ENCODE measurements at places on chromosomes 2 and 18. TPM values are rescaled to one million over a fixed set of nuclear protein-coding genes. Genes with fewer than 3 reads are reported as not detected.

PTH2R gene
- total RNA-seq, result not detected

PSTPIP2 gene
- total RNA-seq, result not detected

FRZB gene
- not detected for total RNA-seq

TNFAIP6 gene
- total RNA-seq, result not detected

FARSB gene
- total RNA-seq, result 17.9 TPM

GRCh38 chr2:57674743-57675142 is 371.9 kb upstream of the VRK2 start:
- H3K27me3 ChIP-seq, result no peaks in the 10 kb centered on the region
- no peak for DNase-seq
- H3K4me1 ChIP-seq, result no peaks in the 10 kb centered on the region
- no peaks in the 10 kb centered on the region for H3K36me3 ChIP-seq
- no peak overlapping the region for H3K27ac ChIP-seq

GRCh38 chr2:233358947-233359346 is 4.7 kb downstream of the DGKD start:
- H3K36me3 ChIP-seq, result no peaks in the 10 kb centered on the region
- no peak for DNase-seq
- no peak overlapping the region for H3K4me3 ChIP-seq
- 0 out of 2 replicates have a peak, but pooled peaks cover 3% of the 10 kb centered on the region for H3K27me3 ChIP-seq
- peaks cover 29% of the 10 kb centered on the region for H3K4me1 ChIP-seq

DNA sequence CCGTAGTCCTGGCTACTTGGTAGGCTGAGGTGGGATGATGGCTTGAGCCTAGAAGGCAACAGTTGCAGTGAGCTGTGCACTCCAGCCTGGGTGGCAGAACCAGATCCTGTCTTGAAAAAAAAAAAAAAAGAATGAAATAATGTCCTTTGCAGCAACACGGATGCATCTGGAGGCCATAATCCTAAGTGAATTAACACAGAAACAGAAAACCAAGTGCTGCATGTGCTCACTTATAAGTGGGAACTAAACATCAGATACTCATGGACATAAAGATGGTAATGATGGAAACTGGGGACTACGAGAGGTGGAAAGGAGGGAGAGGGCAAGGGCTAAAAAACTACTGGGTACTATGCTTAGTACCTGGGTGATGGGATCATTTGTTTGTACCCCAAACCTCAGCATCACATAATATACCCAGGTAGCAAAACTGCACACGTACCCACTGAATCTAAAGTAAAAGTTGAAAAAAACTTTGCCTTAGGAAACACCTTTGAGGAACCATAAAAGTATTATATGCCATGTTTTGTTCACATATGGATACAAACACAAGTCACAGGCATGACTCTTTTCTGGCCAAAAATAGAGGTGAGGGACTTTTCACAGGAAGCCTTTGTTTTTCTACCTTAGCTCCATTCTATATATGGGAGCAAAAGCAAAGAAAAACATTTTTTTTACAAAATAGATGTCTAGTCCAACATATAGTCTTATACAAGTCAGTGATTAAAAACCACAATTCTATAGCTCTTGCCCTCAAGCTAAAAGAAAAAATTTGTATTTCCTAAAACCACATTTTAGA is 36.6 kb downstream of the GPR155 start:
- no peaks in the 10 kb centered on the region for H3K27me3 ChIP-seq
- H3K4me1 ChIP-seq, result no peaks in the 10 kb centered on the region
- H3K4me3 ChIP-seq, result no peak overlapping the region
- H3K27ac ChIP-seq, result no peak overlapping the region

GRCh38 chr18:70683263-70683662 is 394.4 kb downstream of the SOCS6 start:
- no peaks in the 10 kb centered on the region for H3K36me3 ChIP-seq
- H3K4me3 ChIP-seq, result no peak overlapping the region
- no peaks in the 10 kb centered on the region for H3K27me3 ChIP-seq
- H3K27ac ChIP-seq, result no peak overlapping the region
- no peak for DNase-seq

Measured in Karpas-422 (cell line).